ENCODE measurements at places on chromosomes 16 and 17.

DNA sequence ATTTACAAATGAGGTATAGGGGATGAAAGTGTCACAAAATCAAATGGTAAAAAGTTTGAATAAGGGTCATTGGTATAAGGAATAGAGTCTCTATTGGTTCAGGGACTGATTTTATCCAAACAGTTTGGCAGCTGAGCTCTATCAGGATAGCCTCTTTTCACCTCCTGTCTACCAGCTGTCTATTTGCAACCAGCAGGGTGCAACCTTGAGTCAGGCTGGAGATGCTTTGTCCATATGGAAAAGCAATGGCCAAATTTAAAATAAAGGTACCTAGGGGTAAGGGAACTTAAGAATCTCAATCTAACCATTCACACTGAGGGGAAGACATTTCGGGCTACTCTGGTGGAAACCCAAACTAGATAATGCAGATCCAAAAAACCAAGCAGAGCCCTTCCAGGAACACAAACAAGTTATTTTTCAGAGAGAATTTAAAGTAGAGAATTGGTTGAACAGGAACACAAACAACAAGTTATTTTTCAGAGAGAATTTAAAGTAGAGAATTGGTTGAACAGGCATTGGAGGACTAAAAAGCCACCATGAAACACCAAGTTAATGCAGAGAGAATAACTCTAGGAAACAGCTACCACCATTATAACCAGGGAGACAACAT lies 12.6 kb upstream of the CA10 start:
- H3K27ac ChIP-seq = no peak overlapping the region
- H3K4me1 ChIP-seq = no peaks in the 10 kb centered on the region
- no peaks in the 10 kb centered on the region for H3K36me3 ChIP-seq
- no peak overlapping the region for H3K4me3 ChIP-seq
- no peak for DNase-seq

DNA sequence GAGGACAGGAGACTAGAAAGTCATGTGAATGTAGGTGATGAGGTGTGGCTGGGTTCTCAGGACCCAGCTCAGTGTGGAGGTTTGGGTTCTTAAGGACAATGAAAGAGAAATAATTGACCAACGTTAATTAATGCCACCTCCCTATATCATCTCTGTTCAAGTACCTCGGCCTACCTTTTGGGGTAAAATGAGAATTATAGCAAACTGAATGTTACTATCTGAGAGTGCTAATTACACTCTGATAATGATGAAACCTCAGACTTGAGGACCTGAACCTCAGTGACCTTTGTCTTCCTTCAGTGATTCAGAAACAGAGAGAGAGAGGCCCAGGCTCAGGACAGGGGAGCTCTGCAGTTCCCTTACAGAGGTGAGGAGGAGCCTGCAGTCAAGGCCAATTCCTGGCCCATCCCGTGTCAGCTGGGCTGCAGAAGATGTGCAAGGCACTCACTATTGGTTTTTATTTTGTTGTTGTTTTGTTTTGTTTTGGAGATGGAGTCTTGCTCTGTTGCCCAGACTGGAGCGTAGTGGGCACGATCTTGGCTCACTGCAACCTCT lies 57.3 kb downstream of the SALL1 start:
- H3K27ac ChIP-seq = no peak overlapping the region
- no peaks in the 10 kb centered on the region for H3K36me3 ChIP-seq
- no peaks in the 10 kb centered on the region for H3K27me3 ChIP-seq
- no peak overlapping the region for H3K4me3 ChIP-seq
- DNase-seq = no peak
- no peaks in the 10 kb centered on the region for H3K4me1 ChIP-seq

- no peak overlapping the region for H3K4me3 ChIP-seq
- H3K4me1 ChIP-seq = peaks cover 29% of the 10 kb centered on the region
- no peaks in the 10 kb centered on the region for H3K36me3 ChIP-seq
- H3K27me3 ChIP-seq = no peaks in the 10 kb centered on the region
Observed at GRCh38 chr16:502179-502943, 25.2 kb upstream of the CAPN15 start.

DNA sequence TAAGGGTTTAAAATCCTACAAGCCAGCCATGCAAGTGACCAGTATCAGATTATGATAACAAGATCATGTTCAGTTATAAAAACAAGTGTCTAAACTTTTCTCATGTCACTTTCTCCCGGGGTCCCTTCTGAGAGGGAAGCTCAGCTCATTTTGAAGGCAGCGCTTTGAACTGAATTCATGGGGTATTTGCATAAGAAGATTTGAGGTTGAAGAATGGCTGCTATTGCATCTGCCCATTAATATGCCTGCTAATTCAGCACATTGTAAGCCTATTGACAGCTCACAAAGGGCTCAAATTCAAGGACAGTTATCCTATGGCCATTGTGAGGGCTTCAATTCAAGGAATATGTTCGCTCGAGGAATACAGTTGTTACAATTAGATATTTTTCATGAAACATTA lies 290.2 kb upstream of the IRX3 start:
- H3K27me3 ChIP-seq = peaks cover 10% of the 10 kb centered on the region
- H3K4me3 ChIP-seq = no peak overlapping the region
- no peaks in the 10 kb centered on the region for H3K4me1 ChIP-seq
- DNase-seq = no peak

DNA sequence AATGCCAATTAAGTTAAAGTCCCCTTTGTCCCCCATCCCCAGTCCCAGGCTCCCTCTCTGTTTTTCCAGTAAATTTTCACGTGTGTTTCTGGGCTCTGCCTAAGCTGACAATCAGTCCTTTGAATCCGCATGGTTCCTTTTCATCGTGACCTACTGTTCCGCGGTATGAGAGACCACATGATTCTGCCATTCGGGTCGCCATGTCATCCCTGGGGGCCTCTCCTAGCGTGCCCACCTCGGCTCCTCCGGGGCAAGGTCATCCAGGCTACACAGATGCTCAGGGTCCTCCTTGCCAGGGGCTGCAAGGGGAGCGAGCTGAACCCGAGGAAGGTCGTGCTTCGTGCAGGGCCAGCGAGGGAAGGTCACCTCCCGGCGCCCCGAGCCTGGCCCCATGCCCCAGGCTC lies 157.6 kb downstream of the RAB11FIP4 start:
- peak overlapping the region; percentile 97 for H3K4me3 ChIP-seq
- peaks cover 6% of the 10 kb centered on the region for H3K27me3 ChIP-seq
- peaks cover 3% of the 10 kb centered on the region for H3K4me1 ChIP-seq

- H3K4me1 ChIP-seq = no peaks in the 10 kb centered on the region
- no peaks in the 10 kb centered on the region for H3K36me3 ChIP-seq
- no peak overlapping the region for H3K4me3 ChIP-seq
- no peaks in the 10 kb centered on the region for H3K27me3 ChIP-seq
- DNase-seq = no peak
- H3K27ac ChIP-seq = no peak overlapping the region
Observed at GRCh38 chr17:15469260-15469659, 1.8 kb upstream of the CDRT4 start.

DNA sequence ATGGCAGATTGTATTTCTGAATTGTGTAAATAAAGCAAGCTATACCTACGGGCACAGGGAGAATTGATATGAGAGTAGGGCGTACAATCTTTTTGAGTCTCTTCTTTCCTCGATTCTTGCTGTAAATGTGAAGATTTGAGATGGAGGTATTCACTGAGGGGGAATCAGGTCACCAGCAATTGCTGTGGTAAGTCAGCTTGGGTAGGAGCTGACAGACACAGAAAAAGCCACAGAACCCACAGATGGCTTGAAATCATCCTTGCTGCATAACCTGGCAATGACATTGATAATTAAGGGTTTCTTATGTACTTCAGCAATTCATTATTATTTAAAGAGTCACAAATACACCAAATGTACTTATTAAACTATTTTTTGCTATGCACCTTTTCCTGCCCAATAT lies 164.2 kb downstream of the CNTNAP4 start:
- H3K4me3 ChIP-seq = no peak overlapping the region
- no peak for DNase-seq
- H3K27ac ChIP-seq = no peak overlapping the region
- H3K4me1 ChIP-seq = no peaks in the 10 kb centered on the region
